Renal cortical epithelial cell (primary cell): ENCODE measurements at places on chromosomes 4 and X.

- no peak for DNase-seq
These were observed 12.5 kb upstream of the ART3 start for GRCh38 chr4:76061982-76062381.

- no peak for DNase-seq
These were observed 2.3 kb downstream of the TMEM187 start for GRCh38 chrX:153974726-153975286.

DNA sequence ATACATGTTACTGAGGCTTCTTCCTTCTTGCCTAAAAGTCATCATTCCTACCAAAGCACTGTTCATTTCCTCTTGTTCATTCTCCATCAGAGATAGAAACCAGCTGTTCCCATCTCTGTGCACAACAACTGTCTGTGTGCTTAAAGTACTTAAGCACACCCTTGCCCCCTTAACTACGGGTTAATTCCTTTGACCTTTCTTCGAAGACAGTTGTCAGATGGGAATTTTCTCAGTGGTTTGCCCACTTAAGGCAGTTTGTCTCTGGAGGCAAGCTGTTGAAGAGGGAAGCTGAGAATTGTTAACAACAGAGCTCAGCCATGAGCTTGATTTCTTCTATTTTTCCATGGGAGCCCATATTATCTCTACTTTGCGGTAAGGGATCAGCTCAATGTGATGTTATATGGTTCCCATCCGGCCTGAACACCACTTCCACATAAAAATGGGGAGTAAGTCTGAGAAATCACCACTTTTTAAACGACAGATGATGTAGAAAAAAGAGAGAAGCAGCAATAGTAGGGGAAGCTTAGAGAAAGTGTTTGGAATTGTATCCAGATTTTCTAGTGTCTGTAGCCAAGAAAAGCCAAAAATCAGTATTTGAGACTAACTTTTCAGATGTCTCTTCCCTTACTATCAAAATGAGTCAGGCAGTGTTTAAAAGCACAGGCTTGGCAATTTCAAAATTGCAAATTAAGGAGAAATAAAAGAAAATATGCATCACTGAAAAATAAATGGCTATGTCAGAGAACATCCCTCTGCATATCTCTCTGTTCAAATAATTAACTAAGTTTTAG lies 194.4 kb downstream of the SLIT2 start:
- DNase-seq = no peak

DNA sequence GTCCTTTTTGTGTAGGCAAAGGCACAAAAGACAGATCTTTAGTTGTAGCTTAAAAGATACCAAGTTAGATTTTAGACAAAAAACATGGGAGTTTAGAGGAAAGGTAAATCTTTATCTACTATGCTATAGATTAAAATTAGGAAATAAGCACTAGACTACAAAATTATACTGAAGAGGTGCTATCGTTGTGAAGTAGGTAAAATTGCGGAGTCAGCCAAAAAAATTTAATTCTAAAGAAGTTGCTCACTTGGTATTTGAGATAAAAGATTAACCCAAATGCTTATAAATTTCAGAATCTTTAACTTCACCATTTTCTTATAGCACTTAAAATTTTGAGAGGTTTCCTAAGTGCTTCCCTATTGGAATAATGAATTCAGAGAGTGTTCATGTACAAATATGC lies 604.1 kb downstream of the GRXCR1 start:
- no peak for DNase-seq

- peak; percentile 89 for DNase-seq
These were observed 973 bp downstream of the ADAMTS3 start for GRCh38 chr4:72567821-72568675.

DNA sequence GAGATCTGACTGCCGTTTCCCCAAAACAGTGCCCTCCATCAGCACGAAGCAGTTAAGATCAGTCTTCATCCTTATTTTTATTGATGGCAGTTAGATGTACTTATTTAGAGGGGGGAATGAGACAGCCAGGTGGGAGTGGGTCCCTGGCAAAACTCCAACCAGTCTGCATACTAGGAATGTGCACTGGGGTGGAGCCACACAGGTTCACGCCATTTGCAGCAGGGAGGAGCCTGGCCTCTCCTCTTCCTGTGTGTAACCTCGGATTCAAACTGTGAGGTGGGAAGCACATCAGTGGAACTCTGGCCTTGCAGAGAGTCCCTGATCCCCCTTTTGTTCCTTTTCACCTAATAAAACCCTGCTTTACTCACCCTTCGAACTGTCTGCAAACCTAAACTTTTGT lies 987.7 kb upstream of the GRIA3 start:
- no peak for DNase-seq

DNA sequence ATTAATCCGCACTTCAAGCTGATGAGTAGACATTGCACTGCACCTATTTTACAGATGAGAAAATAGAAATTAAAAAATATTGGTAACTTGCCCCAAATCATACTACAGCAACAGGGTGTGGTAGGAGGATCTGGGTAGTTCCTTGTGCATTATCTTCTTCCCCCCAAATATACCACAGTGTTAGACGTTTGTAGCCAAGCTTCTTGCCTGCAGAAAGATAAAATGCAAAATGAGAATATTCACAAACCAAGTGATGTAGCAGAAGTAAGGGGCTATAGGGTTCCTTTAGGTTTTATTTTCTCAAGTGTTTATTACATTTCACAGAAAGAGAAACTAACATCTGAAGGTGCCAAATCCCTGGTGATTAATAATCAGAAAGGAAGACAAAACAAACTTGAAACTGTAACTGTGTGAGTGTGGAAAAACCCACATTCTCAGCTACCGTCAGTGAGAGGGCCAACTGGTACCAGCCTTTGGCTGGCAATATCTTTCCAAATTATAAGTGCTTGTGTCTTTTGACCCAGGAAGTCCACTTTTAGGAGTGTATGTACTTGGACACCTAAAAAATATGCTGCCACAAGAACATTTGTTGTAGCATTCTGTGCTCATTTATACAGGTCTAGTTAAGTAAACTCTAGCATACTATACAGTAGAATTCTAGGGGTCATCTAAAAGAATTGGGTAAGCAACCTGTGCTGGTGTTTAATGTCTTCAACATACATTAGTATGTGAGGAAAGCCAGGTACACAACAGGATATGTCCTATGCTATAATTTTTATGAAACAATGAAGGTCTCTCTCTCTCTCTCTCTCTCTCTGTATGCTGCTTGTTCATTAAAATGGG lies 6.7 kb upstream of the CD38 start:
- no peak for DNase-seq

DNA sequence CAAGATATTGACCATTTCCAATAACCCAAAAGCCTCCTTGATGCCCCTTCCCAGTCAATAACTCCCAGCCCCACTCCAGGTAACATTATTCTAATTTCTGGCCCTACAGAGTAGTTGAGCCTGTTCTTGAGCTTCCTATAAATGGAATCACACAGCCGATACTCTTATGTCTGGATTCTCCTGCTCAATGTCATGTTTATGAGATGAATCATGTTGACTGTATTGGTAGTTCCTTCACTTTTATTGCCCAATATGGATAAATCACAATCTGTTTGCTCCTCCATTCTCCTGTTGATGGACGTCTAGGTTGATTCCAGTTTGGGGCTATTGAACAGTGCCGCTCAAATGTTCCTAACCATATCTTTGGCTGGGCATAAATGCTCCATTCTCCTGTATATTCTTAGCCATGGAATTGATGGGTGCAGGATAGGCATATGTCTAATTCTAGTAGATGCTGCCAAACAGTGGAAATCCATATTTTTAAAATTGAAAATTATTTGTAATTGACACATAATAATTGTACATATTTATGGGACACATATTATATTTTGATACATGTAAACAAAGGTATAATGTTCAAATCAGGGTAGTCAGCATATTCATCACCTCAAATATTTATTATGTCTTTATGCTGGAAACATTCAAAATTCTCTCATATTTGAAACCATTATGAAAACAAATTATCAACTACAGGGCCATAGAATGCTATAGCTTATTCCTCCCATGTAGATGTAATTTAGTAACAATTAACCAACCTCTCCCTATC lies 40.5 kb upstream of the SLC2A9 start:
- peak; percentile 65 for DNase-seq

GRCh38 chrX:119008110-119008744 lies 33.8 kb downstream of the LONRF3 start:
- no peak for DNase-seq

DNA sequence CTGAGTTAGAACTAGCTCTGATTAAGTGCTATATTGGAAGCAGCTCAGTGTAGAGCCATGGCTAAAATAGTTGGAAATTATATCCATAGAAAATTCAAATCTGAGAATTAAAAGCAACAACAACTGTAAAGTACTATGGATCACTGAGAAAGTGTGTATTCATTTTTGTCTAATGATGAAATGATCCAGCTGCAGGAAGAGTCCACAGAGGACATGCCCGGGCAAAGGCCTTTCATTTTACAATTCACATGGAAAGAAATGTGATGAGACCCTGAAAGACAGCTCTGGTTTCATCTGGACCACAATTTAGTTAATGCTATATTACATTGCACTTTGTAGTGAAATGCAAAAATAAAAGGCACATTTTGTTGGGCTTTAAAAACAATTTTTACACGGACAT lies 196.8 kb upstream of the FAT1 start:
- DNase-seq = no peak

DNA sequence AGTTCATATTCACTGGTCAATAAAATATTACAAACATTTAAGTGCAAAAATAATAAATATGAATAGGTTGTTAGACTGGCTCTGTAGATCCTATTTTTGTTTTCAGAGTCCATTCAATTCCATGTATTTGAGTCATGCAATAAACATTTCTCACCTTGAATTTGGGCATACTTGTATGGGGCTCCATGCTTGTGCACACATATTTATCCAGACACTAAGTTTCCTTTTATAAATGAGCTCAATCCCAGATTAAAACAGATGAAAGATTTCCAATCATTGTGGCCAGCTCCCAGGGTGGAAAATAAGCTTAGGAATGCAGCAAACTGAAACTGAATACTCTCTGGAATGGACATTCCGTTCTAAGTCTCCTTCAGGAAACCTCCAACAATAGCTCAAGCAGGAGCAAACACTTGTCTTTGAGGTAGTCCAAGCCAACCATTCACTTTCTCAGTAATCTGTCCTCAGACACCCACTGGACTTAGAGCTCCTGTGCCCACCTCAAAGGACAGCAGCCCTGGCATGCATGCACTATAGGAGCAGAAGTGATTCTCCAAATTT lies 16.4 kb downstream of the DMD start:
- DNase-seq = no peak

GRCh38 chrX:118521435-118521834 lies 25.8 kb downstream of the DOCK11 start:
- peak; percentile 22 for DNase-seq

GRCh38 chr4:99668472-99668871 lies 10.8 kb upstream of the C4orf54 start:
- no peak for DNase-seq

DNA sequence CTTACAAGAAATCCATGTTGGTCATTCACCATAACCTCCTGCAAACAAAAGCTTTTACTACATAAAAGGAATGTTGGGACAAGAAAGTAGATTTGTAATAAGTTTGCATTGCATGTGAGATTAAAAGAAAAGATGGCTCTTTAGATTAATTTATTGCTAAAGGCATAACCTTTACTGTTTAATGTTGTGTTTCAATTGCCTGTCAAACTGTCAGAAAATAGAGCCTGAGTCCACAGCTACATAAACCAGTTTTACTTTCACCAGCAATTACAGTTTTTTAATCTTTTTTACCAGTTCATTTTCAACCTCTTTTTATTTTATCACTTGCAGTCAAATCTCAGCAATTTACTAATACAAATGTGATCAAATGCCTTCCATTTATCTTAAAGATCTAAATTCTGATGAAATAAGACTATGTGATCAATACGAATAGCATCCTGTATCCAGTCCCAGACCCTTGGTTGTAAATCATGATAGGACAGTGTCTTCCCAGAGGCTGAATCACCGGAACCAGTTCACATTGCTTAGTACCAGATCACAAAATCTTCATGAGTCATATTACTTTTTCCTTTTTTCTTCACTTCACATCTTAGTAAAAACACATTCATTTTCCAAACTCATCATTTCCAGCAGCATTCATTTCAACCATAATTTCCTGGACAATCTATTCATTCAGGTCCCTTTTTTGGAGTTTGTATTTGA lies 95.4 kb upstream of the FRG1 start:
- DNase-seq = no peak

- DNase-seq = no peak
These were observed 94.5 kb downstream of the APBB2 start for GRCh38 chr4:41119867-41120295.

DNA sequence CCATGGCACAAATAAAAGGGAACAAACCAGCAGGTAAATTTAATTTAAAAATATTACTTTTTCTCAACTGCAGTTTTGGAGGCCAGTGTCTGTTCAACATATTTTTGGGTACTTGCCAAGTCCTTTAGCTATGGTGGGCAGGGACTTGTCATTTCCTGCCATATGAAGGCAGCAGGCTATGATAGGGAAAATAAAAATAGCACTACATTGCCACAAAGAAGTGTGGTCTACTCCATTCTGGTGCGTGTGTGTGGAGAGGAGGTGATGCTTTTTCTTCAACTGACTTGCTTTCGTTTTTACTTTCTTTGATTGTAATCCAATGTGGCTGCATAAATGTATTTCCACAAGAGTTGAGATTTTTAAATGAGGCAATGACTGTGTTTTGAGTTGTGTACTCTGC lies 17.2 kb downstream of the GPR174 start:
- no peak for DNase-seq

DNA sequence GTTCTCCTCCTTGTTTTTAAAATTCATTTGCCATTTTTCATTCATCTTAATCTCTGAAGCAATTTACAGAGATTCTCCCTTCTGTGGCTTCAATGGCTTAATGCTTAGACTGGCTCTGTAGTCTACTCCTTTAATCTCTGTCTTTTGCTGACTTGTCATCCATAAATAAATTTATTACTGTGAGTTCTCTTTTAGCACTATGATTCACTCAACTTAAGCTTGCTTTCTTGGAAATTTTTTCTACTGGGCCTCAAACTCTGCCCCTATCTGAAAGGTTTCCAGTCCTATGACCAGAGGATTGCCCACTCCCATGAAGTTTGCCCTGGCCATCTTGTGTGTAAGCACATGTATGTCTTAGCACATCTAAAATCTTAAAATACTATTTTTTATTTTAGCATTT lies 251.1 kb downstream of the DCLK2 start:
- DNase-seq = no peak

GRCh38 chr4:153154007-153154975 lies 50.0 kb upstream of the TRIM2 start:
- DNase-seq = peak; percentile 51

- no peak for DNase-seq
These were observed 126.0 kb upstream of the CXorf66 start for GRCh38 chrX:140091125-140091886.

DNA sequence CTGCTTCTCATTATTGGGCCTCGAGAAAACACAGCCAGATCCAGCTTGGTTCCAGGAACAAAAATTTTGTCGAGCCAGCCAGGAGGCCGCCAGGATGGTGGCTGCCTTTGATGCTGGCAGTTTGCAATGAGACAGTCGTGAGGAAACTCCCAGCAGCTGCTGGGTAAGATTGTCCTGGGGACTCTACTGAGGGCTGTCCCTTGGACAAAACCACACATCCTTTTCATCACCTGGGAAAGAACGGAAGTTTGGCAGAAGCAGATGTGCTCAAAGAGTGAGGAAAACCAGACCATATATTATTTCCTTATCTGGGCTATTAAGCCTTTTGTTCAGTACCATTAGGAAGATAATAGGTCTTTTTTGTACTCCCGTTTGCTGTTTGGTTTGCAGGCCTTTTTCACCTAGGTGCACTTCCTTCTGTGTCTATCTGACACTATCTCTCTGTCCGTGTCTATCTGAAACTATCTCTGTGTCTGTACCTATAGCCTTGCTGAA lies 13.4 kb upstream of the PAPSS1 start:
- DNase-seq = no peak

- DNase-seq = peak; percentile 82
These were observed 282.3 kb downstream of the INPP4B start for GRCh38 chr4:142563682-142564291.
